ENCODE measurements at places on chromosomes 12 and 14. TPM values are rescaled to one million over a fixed set of nuclear protein-coding genes. Genes with fewer than 3 reads are reported as not detected.
A peak's percentile ranks its signal among the peaks of the same experiment; 100 is the strongest.

PZP gene
- total RNA-seq: not detected

ZNF891 gene
- total RNA-seq: 2.0 TPM

COL2A1 gene
- 0.27 TPM for total RNA-seq

DIO3 gene
- total RNA-seq: not detected

FAM90A1 gene
- 0.14 TPM for total RNA-seq

ALKBH1 gene
- total RNA-seq: 15.3 TPM

CCDC175 gene
- not detected for total RNA-seq

- DNase-seq: no peak
These were observed 4.1 kb upstream of the PRIMA1 start for GRCh38 chr14:93792391-93792790.

GRCh38 chr12:18101043-18101442, 11.1 kb upstream of the RERGL start:
- DNase-seq: no peak

DNA sequence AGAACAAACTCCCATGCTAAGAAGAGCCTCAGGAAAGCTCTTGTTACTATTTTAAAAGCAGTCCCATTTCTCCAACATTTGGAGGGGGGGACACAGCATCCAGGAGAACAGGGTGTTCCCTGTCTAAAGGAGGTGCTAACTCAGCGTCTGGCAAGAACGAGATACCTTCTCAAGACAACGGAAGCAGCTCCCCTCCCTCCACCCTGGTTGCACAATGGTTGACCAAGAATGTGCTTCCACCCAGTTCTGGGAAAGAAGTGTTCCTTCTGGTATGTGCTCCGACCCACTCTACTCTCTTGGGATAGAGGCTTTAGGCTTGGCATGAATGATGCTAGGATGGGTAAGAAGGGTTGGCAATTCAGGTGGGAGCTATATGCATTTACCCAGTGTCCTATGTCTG, 1.5 kb upstream of the KRT6A start:
- DNase-seq: no peak

- peak; percentile 73 for DNase-seq
These were observed 708 bp upstream of the ZBTB42 start for GRCh38 chr14:104800015-104800770.

DNA sequence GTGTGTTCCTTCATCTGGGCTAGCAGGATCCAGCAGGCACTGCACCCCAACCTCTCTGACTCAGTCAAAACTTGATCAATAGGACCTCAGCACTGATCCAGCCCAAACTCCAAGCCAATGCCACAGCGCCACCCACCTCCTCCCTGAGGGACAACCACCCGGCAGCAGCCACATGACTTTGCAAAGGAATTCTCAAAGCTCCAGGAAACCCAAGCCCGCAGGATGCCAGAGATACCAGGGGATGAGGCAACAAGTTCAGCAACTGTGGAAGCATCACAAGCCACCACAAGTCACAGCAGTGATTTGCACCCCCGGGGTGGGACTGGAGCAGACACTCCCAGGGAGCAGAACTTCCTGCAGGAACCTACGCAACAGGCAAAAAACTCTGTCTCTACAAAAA, 37.3 kb downstream of the ACTN1 start:
- DNase-seq: no peak

DNA sequence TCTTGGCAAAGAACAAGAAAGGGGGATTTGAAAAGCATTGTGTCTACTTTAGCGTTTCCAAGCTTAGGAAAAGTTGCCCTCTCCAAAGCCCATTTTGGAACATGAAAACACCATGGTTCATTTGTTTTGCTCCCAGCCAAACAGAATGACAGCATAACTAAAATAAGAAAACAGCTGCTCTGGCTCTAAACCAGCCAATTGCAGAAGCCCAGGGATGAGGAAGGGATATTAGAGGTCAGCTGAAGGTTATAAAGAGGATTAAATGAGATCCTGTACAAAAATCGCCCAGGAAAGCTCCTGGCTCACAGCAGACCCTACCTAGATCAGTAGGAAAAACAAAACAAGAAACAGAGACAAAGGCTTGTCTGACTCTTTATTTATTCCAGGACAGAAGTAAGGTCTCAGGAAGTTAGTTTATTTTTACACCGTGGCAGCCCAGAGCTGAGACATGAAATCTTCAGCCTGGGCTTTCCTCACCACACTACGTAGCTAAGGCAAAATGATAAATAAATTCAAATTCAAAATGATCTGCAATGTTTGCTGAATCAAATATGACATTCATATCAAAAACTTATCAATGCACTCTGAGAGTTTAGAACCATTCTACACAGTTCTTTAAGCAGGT, 25.9 kb downstream of the SPX start:
- no peak for DNase-seq

GRCh38 chr12:63905544-63905943, 61.0 kb downstream of the SRGAP1 start:
- no peak for DNase-seq

DNA sequence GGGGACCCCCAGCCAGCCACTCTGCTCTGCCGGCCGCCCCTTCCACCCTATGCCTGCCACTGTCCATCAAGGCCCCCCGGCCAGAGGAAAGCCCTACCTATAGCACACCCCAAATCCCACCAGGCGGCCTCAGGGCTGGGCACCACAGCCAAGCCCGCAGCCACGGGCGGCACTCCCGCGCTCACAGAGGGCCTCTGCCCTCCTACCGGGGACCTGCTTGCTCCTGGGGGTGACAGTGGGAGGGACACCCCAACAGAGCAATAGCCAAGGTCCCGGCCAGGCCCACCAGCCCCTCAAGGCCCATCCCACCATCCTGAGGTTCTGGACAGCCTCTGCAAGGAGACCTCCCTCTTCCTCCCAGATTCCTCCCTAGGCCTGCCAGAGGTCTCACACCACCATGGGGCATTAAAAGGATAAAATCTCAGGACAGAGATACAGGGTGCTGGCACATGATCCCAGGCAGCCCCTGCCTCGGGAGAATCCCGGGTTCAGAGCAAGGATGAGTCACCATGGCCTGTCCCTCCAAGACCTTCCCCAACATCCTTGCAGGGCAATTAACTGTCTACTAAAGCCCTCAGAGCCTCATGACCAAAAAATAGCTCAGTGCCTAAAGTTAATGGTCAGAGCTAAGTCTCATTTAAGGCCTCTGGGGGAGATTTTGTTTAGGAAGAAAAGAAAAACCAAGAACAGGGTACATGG, 17.1 kb downstream of the CCDC85C start:
- no peak for DNase-seq

DNA sequence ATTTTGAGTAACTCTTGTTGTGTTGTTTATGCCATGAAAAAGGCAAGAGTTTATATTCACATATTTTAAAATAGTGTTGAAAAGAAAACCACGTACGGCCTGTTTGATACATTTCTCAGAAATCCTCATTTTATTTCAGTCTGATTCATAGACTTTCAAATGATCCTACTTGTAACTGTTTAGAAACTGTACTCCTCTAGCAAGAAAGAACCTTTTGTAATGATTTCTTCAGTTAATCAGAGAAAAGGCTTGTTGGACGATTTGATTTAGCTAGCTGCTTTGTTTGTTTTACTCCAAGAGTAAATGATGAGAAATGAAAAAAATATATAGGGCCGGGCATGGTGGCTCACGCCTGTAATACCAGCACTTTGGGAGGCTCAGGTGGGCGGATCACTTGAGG, 17.2 kb downstream of the FBXO34 start:
- DNase-seq: no peak

- no peak for DNase-seq
These were observed 30.9 kb downstream of the GRIN2B start for GRCh38 chr12:13950502-13950901.

GRCh38 chr12:19916196-19916753, 452.1 kb upstream of the PDE3A start:
- no peak for DNase-seq

- no peak for DNase-seq
These were observed 6.0 kb downstream of the DMAC2L start for GRCh38 chr14:50318031-50318626.

DNA sequence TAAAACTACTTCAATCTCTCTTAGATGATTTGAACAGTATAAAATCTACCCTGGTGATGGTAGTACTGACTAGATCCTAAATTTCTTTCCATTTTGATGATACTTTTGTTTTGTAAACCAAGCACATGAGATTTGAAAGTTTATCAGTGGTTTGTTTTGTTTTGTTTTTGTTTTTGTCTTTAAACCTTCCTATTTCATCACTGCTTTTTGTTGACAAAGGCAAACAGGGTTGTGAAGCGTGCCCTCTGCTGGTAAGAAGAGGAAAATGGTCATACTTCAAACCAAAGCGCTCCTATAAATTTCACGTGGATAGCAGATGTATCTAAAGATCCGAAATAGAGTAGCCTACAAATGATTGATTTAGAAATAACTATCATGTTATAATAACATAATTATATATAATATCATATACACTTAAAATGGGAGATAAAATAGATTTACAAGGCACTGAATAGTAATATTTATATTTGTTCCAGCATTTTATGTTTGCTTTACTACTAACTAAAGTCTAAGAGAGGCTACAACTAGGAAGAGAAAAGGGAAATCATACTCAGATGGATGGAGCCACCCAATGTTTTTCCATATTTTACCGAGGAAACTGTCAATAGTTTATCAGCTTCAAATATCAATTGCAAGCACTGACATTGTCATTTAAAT, 254.0 kb upstream of the USP15 start:
- no peak for DNase-seq

DNA sequence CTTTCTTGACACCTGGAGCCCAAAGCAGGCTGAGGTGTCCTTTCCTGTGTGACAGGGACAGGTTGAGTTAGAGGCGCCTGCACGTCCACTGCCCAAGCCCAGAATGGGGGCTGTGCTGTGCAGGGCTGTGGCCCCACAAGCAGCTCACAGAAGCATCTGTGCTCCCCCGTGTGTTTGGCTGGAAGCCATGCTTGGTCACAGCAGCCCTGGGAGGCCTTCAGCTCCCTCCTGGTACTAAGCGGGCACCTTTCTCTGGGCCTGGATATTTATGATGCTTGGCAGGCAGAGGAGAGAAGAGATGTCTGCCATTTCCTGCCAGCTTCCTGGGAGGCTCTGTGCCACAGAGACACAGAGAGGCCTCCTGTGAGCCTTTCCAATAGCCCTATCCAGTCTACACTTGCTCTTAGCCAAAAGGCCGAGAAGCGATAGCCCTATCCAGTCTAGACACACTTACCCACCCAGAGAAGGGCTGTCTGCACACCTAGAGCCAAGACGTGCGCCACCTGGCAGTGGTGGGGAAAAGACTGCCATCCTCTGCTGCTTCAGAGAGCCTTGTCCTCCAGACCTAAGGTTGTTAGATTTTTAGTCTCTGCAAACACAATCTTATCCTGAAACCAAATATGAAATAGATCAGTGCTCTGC, 117.4 kb downstream of the GCH1 start:
- DNase-seq: no peak

DNA sequence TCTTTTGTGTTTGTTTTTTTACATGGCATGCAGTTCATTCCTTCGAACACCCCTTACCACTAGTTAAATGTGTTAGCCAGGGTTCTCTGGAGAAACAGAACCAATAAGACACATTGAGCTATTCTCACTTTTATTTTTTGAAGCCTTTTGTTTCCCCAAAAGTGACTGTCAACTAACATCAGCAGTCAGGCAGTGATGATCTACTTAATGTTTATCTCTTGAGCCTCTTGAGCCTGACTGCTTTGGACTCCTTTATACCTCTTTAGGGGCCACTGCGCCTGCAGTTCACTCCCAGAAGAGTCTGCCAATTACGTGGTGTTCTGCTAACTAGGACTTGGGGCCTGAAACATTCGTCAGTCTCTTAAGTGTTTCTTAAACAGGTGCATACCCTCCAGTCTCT, 163.7 kb upstream of the FLRT2 start:
- no peak for DNase-seq

GRCh38 chr12:124508381-124509079, 58.9 kb downstream of the NCOR2 start:
- DNase-seq: no peak

- DNase-seq: no peak
These were observed 124.9 kb downstream of the PELI2 start for GRCh38 chr14:56243110-56243509.

DNA sequence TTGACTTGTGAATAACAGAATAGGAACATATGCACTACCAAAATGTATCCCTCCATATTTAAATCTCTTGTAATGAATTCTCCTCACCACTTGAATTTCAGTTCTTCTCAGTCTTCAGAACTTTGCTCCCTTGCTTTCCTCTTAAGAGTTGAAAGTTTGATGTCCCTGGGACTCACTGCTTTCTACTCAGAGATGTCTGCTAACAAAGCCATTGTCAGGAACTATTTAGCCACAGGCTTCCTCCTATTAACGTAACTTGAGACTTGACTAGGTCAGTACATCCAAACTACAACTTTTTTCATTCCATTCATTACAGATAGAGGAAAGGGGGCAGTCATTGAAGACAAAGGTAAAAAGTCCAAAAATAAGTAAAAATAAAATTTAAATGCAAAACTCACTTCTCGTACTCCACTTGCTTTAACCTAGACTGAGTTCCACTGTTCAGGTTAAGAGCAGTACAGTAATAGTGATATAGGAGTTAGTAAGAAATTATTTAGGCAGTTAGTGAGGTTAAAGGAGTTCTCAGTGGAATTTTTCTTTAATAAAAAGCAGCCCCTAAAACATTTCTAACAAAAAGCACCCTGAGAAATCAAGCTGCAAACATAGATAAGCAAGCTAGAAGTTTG, 364.2 kb downstream of the SOX5 start:
- no peak for DNase-seq

DNA sequence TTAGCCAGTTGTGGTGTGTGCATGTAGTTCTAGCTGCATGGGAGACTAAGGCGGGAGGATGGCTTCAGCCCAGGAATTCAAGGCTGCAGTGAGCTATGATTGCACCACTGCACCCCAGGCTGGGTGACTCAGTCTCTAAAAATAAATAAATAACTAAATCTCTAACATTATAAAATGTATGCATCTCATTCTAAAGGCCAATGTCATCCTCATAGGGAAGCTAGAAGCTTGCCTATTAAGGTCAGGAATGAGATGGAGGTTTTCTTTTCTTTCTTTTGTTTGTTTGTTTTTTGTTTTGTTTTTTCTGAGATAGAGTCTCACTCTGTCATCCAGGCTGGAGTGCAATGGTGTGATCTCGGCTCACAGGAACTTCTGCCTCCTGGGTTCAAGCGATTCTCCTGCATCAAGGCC, 48.8 kb upstream of the PAPLN start:
- DNase-seq: no peak

GRCh38 chr14:35197015-35197414, 74.7 kb downstream of the PRORP start:
- DNase-seq: no peak

- DNase-seq: no peak
These were observed 4.2 kb downstream of the IFFO1 start for GRCh38 chr12:6551496-6552139.

DNA sequence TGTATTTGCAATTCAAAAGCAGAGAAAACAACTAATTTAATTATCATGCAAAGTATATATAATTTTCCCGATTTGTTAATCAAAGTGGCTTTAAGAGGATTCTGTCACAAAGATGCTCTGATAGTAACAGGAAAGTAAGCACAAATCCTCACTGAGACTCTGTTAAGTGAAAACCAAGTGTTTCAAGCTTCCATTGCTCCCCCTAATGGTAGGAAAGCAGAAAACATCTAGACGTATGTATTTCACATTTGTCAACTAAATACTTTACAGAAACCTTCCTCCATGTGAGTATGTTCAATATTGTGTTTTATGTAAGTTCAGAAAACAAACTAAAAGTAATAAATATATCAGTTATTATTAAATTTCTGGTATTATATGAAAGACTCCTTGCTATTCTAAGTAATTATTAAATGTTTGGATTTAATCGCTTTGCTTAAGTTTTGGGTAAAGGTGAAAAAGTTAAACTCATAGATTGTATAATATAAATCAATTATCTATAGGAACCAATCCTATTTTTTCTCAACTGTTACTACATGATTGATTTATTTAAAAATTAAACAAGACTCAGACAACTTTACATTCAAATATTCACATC, 1.5 kb upstream of the NTS start:
- no peak for DNase-seq

GRCh38 chr12:62813031-62813829, 121.7 kb downstream of the PPM1H start:
- DNase-seq: peak; percentile 10

Measured in activated T-helper 2 cell treated with anti-CD3 and anti-CD28 coated beads, Interferon-gamma antibody, Interleukin-2, Interleukin-4, amounts not matched to agents 10 μg/mL and 5 μg/mL and 100 μg/mL, durations not matched to agents 14 hours and 24 hours and 36 hours (primary cell).